ENCODE measurements at places on chromosomes 12 and 14.

- no peak for DNase-seq
Observed at GRCh38 chr14:34662561-34663088, 32.7 kb upstream of the SNX6 start.

GRCh38 chr12:14960548-14961465 lies 594 bp downstream of the ARHGDIB start:
- DNase-seq = no peak

DNA sequence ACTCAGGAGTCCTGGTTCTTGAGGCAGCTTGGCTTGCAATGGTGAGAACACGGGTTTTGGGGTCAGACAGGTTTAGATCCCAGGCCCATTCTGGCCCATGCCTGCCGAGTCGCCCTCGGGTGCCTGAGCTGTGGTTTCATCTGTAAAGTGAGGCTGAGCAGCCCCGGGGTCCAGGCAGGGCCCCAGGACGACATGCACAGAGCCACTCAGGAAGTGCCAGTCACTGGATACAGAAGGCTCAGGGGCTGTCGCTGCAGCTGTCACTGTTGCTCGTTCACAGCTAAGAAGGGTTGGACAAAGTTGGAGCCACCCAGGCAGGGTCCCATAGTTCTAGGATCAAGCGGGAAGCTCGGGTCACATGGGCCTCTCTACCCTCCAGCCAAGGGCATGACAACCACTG lies 403.1 kb downstream of the BCL11B start:
- DNase-seq = no peak

- no peak for DNase-seq
Observed at GRCh38 chr12:16012117-16012516, 101.0 kb downstream of the DERA start.

DNA sequence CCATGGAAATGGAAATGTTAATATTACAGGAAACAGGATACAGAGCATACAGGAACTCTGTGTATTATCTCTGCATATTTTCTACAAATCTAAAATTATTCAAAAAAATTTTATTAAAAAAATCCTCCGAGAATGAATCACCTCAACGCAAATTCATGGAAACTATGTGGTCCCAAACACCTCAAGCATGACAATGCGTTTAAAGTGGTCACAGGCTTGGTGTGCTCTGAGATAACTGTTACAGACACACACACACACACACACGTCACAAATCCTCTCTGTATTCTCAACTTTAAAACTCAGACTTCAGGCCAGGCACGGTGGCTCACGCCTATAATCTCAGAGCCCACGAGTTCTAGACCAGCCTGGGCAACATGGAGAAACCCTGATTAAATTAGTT lies 45.3 kb upstream of the MTERF2 start:
- no peak for DNase-seq

- no peak for DNase-seq
Observed at GRCh38 chr12:54071942-54072341, 18.3 kb downstream of the HOXC4 start.

GRCh38 chr12:53737093-53737808 lies 10.0 kb upstream of the CALCOCO1 start:
- DNase-seq = no peak

- DNase-seq = no peak
Observed at GRCh38 chr12:14390449-14390848, 25.0 kb downstream of the ATF7IP start.

GRCh38 chr14:60651086-60651795 lies 2.0 kb upstream of the SIX1 start:
- no peak for DNase-seq

GRCh38 chr12:131892711-131893604 lies 1.5 kb upstream of the ULK1 start:
- no peak for DNase-seq

GRCh38 chr12:130655010-130655409 lies 61.1 kb downstream of the RIMBP2 start:
- DNase-seq = no peak

DNA sequence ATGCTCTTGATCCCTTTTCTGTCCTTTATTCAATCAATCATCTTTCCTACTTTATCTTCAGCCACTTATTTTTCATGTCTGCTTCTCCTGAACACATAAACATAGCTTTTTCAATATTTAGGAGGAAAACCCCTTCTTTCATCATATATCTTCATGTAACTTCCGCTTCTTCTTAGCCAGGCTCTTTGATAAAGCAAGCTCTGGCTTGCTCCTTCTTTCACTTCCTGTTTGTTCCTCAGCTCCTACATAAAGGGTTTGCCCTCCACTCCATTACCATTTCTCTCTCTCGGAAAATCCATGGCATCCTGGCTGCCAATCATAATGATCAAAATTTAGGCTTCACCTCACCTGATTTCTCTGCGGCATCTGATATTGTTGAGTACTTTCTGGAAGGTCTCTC lies 33.7 kb upstream of the HELB start:
- no peak for DNase-seq

GRCh38 chr12:4505376-4505986 lies 33.2 kb upstream of the RAD51AP1 start:
- no peak for DNase-seq

DNA sequence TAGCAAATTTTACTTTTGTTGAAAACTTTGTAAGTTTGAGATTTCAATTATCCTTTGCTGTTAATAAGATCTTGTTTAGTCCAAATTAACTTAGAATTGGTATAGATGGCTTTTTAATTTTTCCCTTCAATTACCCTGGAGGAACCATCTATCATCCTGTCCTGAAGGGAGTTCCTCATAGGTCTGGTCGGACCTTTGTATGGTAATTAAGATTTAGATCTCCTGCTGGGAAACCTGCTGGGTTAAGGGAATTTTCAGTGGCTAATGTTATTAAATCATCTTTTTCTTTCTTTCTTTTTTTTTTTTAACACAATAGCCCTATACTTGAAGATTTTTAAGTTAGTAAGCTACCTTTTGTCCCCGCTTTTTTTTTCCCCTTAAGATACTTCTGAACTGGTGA lies 63.0 kb upstream of the PRMT8 start:
- DNase-seq = no peak

DNA sequence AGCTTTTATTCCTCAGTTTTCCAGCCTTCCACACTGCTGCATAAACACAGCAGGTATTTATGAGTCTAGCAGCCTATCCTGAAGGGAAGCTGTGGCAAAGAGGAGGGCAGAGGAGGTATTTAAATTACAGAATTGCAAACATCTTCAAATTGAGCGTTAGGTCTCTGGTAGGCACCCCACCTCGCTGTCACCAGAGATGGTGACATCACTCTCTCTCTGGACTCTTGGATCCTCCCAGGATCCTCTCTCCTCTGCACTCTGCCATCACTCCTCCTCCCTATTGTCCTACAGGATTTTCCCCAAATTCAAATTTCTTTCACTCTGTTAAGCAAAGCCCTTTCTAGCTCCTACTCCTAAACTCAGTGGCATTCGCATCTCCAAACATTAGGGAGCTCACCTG lies 6.7 kb downstream of the PLEKHD1 start:
- DNase-seq = no peak

- no peak for DNase-seq
Observed at GRCh38 chr14:22814373-22814772, 862 bp downstream of the SLC7A7 start.

GRCh38 chr14:69547701-69548348 lies 26.8 kb downstream of the CCDC177 start:
- peak; percentile 44 for DNase-seq

DNA sequence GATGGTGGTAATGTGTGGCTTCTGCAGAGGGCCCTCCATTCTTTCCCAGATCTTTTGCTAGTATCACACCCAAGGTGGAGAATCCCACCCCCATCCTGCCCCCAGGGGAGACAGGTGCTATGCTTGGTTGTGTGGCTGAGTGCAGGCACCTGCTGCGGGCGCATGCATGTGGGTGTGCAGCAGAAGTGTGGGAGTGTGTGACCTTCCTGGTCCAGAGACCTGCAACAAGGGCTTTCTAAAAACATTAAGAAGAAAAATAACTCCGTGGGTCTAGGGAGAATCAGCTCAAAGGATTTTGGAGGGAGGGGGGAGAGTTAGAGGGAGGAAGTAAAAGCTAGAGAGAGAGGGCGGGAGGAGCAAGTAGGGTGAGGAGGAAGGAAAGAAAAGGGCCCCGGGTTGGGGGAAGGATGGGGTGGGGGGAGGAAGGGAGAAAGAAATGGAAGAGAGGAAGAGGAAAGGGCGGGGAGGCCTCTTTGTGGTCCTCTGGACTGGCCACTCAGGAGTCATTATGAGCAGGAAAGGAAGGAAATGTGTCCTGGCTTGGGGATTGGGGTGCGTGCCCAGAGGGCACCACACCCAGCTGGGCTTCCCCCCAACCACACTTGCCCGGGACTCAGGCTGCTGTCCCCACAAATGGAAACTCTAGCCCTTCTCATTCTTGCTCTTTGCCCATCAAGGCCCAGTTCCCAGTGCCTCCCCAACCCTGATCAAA lies 3.1 kb upstream of the FIGNL2 start:
- no peak for DNase-seq

GRCh38 chr12:67681105-67681778 lies 32.7 kb downstream of the DYRK2 start:
- DNase-seq = no peak

DNA sequence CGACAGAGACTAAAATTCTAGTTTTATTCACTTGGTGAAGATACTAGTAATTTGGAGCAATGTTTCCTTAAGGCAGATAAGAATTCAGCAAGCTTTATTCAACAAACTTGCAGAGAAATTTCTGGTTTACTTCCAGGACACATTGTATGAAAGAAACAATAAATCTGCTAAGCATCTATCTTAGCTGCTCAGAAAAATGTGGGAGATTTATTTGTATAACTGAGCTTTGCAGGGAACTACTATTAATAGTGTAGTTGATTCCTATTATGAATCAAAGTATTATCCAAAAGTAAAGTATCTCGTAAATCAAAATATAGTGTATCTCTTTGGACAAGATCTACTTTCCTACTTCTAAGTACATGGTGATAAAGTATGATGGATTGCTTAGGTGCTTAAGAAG lies 239.4 kb upstream of the TMTC1 start:
- DNase-seq = no peak

DNA sequence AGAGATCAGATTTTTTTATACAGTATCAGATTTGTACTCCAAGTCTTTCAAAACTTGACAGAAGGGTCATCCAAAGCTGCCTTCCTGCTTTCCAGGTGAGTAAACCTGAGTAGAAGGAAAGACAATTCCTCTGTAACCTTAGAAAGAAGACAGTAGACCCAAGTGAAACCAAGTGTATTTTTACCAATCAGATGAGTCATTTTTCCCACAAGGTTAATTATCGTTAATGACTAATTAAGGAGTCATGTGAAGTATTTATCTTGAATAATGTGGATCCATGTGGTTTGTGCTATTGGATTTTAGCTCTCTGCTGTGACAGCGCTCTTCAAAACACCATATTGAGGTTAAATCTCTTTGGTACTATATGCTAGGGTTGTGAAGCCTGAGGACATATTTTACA lies 74.0 kb upstream of the PELI2 start:
- no peak for DNase-seq

GRCh38 chr12:68200854-68201253 lies 24.8 kb downstream of the IL26 start:
- DNase-seq = no peak

- DNase-seq = no peak
Observed at GRCh38 chr14:68653804-68654203, 139.1 kb downstream of the ZFP36L1 start.

GRCh38 chr12:103547376-103547775 lies 39.7 kb upstream of the STAB2 start:
- no peak for DNase-seq

- no peak for DNase-seq
Observed at GRCh38 chr12:75690296-75690955, 179.0 kb upstream of the KRR1 start.

DNA sequence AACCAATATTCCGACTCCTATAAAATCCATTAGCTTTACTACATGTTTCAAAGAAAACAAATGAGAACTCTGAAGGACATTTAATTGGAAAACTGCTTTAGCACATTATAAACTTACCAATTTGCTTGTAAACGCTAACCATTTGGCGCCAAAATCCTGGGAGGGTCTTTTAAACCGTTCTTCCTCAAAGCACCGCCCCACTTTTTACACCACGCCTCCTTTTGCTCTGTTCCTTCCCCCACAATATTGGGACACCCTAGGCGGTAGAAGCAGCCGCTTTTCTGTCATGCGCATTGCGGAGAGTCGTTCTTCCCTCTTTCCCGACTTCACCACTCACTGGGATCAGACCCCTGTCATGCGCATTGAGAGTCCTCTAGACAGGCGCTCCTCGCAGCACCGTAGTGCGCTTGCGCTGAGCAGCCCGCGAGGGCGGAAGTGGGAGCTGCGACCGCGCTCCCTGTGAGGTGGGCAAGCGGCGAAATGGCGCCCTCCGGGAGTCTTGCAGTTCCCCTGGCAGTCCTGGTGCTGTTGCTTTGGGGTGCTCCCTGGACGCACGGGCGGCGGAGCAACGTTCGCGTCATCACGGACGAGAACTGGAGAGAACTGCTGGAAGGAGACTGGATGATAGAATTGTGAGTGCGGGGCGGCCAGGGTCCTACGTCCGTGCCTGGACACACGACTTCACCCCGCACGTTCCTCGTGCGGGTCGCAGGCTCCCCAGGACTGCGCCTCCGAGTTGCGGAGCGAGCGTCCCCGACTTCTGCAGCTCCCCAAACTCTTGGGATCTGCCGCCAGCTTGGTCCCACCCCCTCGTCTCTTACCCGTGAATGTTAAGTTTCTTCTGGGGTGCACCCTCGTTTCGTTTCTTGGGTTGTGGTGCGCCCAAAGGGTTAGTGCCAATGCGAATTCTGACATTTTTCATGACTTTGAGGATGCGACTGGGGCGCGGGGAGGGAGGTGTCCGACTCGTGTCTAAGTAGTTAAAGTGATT lies at the start of gene TMX1:
Gene TMX1 (plus strand): TSS at position 435 of the 991 bp plus-strand sequence. CDS start 46 bp downstream, at position 481.
- DNase-seq = peak; percentile 99

- DNase-seq = no peak
Observed at GRCh38 chr12:123250471-123251383, 17.5 kb downstream of the MTRFR start.

GRCh38 chr12:2686280-2686646 lies 108.5 kb upstream of the FKBP4 start:
- no peak for DNase-seq

DNA sequence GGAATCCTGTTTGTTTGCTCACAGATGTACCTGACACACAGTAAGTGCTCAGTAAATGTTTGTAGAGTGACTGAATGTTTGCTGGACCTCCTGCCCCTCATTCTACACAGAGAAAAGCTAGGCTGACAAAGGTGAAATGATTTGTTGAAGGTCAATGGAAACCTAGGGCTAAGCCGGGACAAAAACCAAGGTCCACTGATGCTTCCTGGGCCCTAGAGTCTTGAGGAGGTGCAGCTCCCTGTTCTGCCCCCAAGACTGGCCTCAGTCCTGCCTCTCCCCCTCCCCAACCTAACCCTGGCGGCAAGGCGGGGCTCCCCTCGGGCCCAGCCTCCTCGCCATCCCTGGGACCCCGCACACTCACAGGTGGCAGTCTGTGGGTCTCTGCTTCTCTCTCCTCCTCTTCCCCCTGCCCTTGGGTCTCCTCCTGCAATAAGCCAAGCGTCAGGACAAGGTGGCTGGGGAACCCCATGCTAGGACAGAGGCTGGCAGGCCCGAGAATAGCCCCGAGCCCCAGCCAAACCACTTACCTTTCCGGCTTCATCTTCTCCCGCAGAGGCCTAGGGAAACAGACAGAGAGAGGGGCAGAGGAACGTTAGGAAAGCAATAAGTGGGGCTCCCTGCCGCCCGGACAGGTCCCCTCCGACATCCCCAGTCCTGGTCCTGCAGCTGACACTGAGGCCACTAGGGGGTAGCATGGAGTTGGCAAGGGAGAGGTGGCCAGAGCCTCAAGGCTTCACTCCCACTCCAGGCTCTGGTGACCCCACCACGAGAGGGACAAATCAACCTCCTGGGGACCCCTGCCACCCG lies 9.3 kb downstream of the PGF start:
- peak; percentile 83 for DNase-seq

Measured in HEK293T (cell line).